ENCODE measurements at places on chromosomes 12 and 14. TPM values are rescaled to one million over a fixed set of nuclear protein-coding genes. Genes with fewer than 3 reads are reported as not detected.

Gene APOF
- not detected for total RNA-seq

Gene IAPP
- not detected for total RNA-seq

Gene KLHL28
- total RNA-seq = 14.3 TPM

Gene FAM181A
- not detected for total RNA-seq

Gene CEBPE
- total RNA-seq = not detected

Gene LMNTD1
- total RNA-seq = not detected

Gene CCDC91
- total RNA-seq = 12.3 TPM

Gene RIN3
- 25.8 TPM for total RNA-seq

Gene CMA1
- not detected for total RNA-seq

Gene ERP29
- 150 TPM for total RNA-seq

Gene OTOGL
- 0.31 TPM for total RNA-seq

- DNase-seq = no peak
- no peaks in the 10 kb centered on the region for H3K27me3 ChIP-seq
- no peak overlapping the region for H3K27ac ChIP-seq
- no peak overlapping the region for H3K4me3 ChIP-seq
- peaks cover 25% of the 10 kb centered on the region for H3K36me3 ChIP-seq
- peaks cover 26% of the 10 kb centered on the region for H3K4me1 ChIP-seq
Measured at GRCh38 chr12:27639265-27639664, 57.0 kb upstream of the REP15 start.

- peaks cover 3% of the 10 kb centered on the region for H3K27me3 ChIP-seq
- peaks cover 3% of the 10 kb centered on the region for H3K4me1 ChIP-seq
- no peak for DNase-seq
- H3K27ac ChIP-seq = no peak overlapping the region
- no peaks in the 10 kb centered on the region for H3K36me3 ChIP-seq
Measured at GRCh38 chr12:52061470-52062166, 8.2 kb upstream of the ATG101 start.

DNA sequence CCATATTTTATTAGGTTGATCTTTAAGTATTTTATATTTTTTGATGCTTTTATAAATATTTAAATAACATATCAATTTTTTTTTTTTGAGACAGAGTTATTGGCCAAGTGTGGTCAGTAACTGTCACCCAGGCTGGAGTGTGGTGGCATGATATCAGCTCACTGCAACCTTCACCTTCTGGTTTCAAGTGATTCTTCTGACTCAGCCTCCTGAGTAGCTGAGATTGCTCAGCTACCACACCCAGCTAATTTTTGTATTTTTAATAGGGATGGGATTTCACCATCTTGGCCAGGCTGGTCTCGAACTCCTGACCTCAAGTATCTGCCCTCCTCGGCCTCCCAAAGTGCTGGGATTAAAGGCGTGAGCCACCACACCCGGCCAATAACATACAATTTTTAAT is 71.1 kb downstream of the FUT8 start:
- no peak for DNase-seq
- no peak overlapping the region for H3K27ac ChIP-seq
- H3K4me3 ChIP-seq = no peak overlapping the region

- peak overlapping the region; percentile 26 for H3K4me3 ChIP-seq
- H3K36me3 ChIP-seq = peaks cover 71% of the 10 kb centered on the region
- H3K27me3 ChIP-seq = no peaks in the 10 kb centered on the region
- H3K27ac ChIP-seq = no peak overlapping the region
Measured at GRCh38 chr12:58883576-58884334, 36.5 kb downstream of the LRIG3 start.

DNA sequence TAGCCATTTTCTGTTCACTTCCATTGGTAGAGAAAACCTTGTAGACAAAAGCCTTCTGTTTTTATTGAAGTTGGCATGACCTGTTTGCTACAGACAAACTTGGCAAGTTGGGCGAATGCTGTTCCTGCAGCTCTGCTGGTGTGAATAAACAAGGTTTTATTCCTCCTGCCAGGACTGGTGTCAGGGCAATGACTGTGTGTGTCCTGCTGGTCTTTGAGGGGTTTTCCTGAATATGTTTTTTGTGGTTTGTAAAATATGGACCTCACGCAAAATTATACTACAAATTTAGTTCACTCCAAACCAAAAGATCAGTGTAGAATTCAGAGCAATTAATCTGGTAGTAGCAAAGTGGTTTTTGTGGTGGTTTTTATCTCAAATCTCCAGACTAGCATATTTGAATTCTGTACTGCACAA is 140.8 kb downstream of the ERC1 start:
- no peak overlapping the region for H3K4me3 ChIP-seq
- no peaks in the 10 kb centered on the region for H3K36me3 ChIP-seq
- H3K27me3 ChIP-seq = no peaks in the 10 kb centered on the region
- DNase-seq = no peak
- H3K4me1 ChIP-seq = peaks cover 3% of the 10 kb centered on the region
- no peak overlapping the region for H3K27ac ChIP-seq

GRCh38 chr14:65958664-65959562 is 527.3 kb upstream of the CCDC196 start:
- H3K27me3 ChIP-seq = peaks cover 2% of the 10 kb centered on the region
- no peaks in the 10 kb centered on the region for H3K36me3 ChIP-seq
- H3K27ac ChIP-seq = no peak overlapping the region
- no peak for DNase-seq

GRCh38 chr12:105109465-105110212 is 2.1 kb downstream of the WASHC4 start:
- peaks cover 10% of the 10 kb centered on the region for H3K27me3 ChIP-seq
- H3K36me3 ChIP-seq = peaks cover 17% of the 10 kb centered on the region
- DNase-seq = peak; percentile 8
- peak overlapping the region; percentile 97 for H3K27ac ChIP-seq

DNA sequence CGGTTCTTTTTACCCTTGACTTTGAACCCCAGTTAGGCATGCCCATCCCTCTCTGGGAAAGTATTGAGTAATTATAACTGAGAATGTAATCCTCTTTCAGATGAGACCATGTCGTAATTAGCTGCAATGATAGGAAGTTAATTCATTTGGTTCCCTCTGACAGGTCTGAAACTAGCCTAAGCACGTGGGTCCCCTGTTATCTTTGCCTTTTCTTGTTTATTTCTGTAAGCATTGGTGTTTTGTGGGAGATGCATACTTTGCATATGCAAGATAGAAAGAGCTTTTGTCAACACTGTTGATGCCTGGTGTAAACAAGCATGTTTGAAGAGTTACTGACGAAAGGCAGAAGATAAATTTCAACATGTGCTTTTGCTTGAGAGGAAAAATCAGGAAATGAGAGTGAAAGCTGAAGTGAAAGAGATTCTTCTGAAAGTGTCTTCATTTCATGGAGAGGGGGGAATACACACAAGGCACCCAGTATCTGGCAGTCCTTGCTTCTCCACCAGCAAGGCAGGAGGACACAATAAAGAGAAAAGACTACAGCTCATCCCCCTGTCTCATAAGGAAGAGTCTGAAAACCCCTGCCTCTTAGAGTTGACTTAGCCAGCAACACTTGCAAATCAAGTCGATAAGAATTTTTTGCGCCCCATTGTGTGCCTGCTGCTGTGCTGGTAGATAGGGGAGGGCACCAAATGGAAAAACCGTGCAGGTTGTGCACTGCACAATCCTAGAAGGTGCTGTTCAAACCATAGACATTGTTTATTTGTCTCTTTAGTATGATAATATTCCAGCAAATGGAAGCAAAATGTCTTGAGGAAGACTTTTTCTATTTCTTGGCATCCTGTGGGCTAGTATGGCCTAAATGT is 77.8 kb downstream of the SLC24A4 start:
- H3K27ac ChIP-seq = no peak overlapping the region
- H3K4me1 ChIP-seq = peaks cover 4% of the 10 kb centered on the region
- DNase-seq = no peak

DNA sequence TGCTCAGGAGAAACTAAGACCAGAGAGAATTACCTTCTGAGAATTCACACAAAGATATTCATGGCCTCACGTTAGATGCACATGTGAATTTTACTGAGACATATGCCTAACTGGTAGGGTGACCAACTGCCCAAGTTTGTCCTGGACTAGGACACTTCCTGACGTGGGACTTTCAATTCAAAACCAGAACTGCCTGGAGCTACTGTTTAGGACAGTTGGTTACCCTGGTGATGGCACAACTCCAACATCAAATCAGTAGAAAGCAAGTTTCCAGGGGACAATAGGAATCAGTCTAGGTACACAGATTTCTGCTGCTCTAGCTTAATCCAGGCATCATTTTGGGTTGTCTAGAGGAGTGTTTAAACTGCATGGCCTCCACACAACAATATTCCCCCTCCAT is 178.7 kb downstream of the GXYLT1 start:
- no peaks in the 10 kb centered on the region for H3K36me3 ChIP-seq
- H3K27ac ChIP-seq = no peak overlapping the region

DNA sequence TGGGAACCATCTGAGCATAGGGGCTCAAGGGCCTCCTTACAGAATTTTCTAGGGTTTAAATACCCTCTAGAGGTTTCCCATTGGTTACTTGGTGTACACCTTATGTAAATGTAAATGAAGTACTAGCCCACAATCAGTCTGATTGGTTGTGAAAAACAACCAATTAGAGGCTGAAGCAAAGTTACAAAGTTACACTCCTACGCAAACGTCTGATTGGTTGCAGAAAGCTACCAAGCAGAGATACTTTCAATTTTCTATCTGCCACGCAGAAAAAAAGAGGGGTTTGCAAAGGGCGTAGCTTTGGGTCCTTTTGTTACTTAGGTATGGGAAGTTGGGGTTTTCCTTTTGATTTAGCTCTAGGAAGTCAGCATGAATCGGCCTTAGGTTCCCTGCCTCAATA is 1.8 kb upstream of the TMEM19 start:
- H3K27me3 ChIP-seq = no peaks in the 10 kb centered on the region
- H3K4me3 ChIP-seq = no peak overlapping the region
- no peaks in the 10 kb centered on the region for H3K36me3 ChIP-seq
- H3K4me1 ChIP-seq = peaks cover 8% of the 10 kb centered on the region
- DNase-seq = no peak

- H3K27ac ChIP-seq = no peak overlapping the region
- peaks cover 13% of the 10 kb centered on the region for H3K27me3 ChIP-seq
- peaks cover 26% of the 10 kb centered on the region for H3K4me1 ChIP-seq
- H3K4me3 ChIP-seq = peak overlapping the region; percentile 4
- H3K36me3 ChIP-seq = peaks cover 28% of the 10 kb centered on the region
- no peak for DNase-seq
Measured at GRCh38 chr14:24143511-24143910, 2.1 kb upstream of the EMC9 start.

DNA sequence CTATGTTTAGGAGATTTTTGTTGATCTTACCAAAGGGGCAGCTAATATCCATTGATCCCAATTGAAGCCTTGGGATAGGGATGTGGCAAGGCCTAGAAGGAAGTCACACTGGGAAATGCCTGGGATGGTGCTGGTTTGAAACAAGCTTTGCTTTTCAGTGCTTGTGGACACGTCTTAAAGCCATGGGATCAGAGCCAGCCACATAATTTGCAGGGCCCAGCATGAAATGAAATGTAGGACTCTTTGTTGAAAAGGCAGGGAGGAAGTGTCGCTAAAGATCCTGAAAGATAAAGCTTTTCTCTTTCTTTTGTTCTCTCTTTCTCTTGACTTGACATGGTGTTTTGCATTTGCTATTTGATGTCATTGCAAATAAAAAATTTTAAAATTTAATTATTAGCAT is 5.0 kb downstream of the TTC9 start:
- H3K27ac ChIP-seq = peak overlapping the region; percentile 58
- H3K4me1 ChIP-seq = peaks cover 59% of the 10 kb centered on the region
- DNase-seq = no peak
- H3K36me3 ChIP-seq = peaks cover 13% of the 10 kb centered on the region
- H3K27me3 ChIP-seq = peaks cover 4% of the 10 kb centered on the region
- peak overlapping the region; percentile 48 for H3K4me3 ChIP-seq

DNA sequence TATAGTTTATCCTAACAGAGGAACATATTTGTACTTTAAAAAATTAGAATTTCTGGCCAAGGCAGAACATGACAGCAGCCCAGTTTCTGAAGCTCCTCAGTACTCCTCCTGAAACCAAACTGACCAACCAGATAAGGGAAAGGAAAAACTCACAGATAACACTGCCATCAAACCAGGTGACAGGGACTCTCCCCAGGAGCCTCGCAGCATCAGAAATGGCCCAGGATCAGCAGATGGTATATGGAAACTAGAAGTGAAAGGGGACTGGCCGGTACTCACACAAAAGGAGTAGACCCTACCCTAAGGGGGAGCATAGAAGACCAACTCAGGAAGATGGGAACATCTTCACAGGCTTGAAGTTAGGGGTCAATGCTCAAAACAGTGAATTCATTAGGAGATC is 22.0 kb downstream of the GALC start:
- H3K4me1 ChIP-seq = no peaks in the 10 kb centered on the region
- no peaks in the 10 kb centered on the region for H3K27me3 ChIP-seq
- no peak overlapping the region for H3K4me3 ChIP-seq
- no peak for DNase-seq
- no peak overlapping the region for H3K27ac ChIP-seq

DNA sequence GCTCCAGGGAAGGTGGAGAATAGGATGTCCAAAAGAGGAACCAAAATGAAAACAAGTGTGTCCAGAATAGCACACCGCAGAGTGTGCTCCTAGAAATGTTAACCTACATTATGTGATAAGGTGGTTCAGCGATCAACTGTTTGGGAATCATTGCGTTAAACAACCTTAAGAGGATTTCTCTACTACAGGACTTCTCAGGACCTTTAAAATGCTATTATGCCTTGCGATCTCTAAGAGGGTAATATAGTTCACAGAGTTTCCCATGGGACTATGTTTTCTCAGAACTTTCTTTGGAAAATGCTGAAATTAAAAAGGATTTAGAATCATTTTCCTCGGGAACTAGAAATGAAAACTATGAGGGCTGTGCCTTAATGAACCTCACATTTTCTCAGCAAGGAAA is 1.8 kb downstream of the GLT8D2 start:
- peaks cover 3% of the 10 kb centered on the region for H3K27me3 ChIP-seq
- DNase-seq = no peak
- H3K36me3 ChIP-seq = no peaks in the 10 kb centered on the region
- H3K4me3 ChIP-seq = no peak overlapping the region
- H3K27ac ChIP-seq = no peak overlapping the region
- peaks cover 4% of the 10 kb centered on the region for H3K4me1 ChIP-seq

GRCh38 chr14:56268673-56269072 is 150.5 kb downstream of the PELI2 start:
- no peak overlapping the region for H3K27ac ChIP-seq
- no peaks in the 10 kb centered on the region for H3K27me3 ChIP-seq
- H3K36me3 ChIP-seq = peaks cover 6% of the 10 kb centered on the region
- no peak for DNase-seq

DNA sequence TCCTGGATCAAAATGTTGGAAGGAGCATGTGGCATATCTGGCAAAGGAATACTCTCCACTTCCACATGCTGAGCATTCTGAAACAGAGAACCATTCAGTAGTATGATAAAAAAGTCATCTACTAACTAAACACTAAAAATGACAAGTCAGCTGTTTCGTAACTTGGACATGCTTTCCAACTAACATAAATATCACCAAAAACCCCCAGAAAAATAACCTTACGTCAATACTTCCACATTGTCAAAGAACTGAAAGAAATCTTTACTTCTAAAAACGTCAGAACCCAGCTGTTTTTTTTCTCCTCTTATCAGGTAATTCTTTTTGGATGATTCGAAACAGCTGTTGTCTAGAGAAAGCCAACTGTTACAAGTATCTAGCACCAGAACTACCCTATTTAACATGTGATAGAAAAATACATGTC is 8.2 kb downstream of the WBP11 start:
- H3K4me3 ChIP-seq = no peak overlapping the region
- DNase-seq = no peak
- peaks cover 1% of the 10 kb centered on the region for H3K27me3 ChIP-seq
- no peaks in the 10 kb centered on the region for H3K4me1 ChIP-seq

Measured in endothelial cell (in vitro differentiated cells).